Muscle of leg (tissue), 16 donors: ENCODE measurements at places on chromosomes 2 and 18. TPM values are rescaled to one million over a fixed set of nuclear protein-coding genes. Genes with fewer than 3 reads are reported as not detected.
A peak's percentile ranks its signal among the peaks of the same experiment; 100 is the strongest.

ITGA4 gene
- 19.5 TPM for total RNA-seq

DNA sequence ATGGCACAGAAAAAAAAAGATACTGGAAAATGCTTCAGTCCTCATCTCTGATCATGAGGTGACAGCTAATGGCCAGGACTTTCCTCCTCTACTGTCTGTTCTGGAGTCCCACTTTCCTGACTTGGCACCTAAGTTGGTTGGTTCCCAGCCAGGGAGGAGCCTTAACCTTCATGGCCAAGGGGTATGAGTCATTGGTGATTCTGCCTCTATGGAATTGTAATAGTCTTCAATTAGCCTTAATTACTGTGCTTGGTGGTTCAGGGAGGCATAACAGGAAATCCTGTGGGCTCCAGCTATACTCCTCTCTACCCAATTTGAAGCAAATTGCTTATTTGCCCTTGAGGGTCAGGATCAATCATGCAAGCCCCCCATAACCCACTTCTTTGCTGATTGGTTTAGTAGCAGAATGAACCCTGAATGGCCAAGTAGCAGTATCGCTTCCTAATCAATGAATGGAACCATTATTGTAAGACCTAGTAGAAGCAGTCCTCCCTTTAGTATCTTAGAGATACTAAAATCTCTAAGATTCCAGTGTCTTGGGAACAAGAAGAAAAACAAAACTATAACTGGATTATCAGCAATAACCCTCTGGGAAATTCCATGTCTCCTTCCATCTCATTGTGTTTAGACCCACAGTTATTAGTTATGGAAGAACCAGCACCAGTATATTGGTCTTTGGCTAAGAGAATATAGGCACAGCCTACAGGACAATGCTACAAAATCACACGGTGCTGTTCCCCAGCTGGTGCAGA is 109.0 kb downstream of the COL6A3 start:
- DNase-seq, result no peak

DNA sequence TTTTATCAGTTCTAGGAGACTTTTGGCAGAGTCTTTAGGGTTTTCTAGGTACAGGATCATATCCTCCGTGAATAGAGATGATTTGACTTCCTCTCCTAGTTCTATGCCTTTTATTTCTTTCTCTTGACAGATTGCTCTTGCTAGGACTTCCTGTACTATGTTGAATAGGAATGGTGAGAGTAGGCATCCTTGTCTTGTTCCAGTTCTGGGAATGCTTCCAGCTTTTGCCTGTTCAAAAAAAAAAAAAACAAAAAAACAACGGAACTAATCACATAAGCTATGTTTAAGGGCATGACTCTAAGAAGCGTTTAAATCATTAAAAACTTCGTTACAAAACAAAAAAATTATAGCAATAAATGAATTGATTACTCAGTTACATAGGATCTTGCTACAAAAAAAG is 145.7 kb downstream of the NUP35 start:
- DNase-seq, result peak; percentile 11

- DNase-seq, result peak; percentile 72
Observed at GRCh38 chr18:54684784-54685183, 93.7 kb downstream of the DYNAP start.

DNA sequence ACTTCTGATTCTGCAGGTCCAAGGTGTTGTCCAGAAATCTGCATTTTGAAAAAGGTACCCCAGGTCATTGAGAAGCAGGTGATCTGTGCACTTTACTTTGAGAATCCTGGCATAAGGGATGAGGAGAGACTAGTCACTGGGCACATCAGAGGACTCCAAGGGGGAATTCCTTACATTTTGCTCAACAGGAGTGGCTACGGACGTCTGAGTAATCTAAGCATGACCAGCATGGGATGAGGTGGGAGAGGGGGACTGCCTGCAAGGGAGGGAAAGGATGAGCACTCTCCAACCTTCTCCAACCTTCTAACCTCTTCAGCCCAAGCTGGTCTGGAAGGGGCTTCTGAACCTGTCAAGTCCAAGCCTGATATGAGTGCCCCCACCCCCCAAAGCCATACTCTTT is 55.5 kb downstream of the MARCHF4 start:
- DNase-seq, result no peak

- peak; percentile 74 for DNase-seq
Observed at GRCh38 chr2:189783451-189783926, 650 bp downstream of the ORMDL1 start.

DNA sequence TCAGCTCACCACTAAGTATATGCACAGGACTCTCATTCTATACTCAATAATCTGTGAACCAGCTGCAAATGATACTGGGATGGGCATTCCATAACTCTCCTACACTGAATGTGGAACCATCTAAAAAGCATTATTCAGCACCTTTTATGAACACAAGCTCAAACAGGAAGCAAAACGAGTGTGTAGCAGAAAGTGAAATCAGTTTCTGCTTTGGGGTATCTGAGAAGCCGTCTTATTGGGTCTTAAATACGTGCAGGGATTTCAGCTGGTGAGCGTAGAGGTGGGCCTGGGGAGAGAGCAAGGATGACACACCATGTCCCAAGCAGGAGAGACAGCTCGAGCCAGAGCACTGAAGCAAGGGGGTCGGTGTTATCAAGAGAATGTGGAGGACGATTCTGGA is 120.0 kb upstream of the TTN start:
- peak; percentile 44 for DNase-seq

DNA sequence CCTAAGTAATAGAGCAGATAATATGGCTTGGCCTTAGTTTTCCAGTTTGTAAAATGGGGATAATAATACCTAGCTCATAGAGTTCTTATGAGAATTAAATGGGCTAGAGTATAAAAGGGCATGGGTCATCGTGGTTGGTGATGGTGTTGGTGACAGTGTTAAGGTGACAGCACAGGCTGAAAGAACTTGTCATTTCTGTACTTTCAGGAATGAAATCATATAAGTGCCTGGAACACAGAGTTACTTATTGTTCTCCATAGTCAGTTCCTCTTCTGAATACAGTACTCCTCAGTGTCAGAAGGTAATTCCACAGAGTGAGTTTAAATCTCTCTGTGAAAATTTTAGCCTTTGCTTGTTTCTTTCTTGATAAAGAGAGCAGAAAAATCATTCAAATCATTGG is 42.4 kb downstream of the KIF5C start:
- no peak for DNase-seq

SERPINB2 gene
- total RNA-seq, result 0.27 TPM

MOGAT1 gene
- not detected for total RNA-seq
